ENCODE measurements at places on chromosomes 2 and 18. TPM values are rescaled to one million over a fixed set of nuclear protein-coding genes. Genes with fewer than 3 reads are reported as not detected.

Gene C2orf78
- total RNA-seq, result not detected

Gene CD28
- total RNA-seq, result not detected

Gene CD8B2
- not detected for total RNA-seq

Gene RGPD3
- total RNA-seq, result 0.14 TPM

Gene ELOA2
- total RNA-seq, result not detected

Gene UGT1A6
- total RNA-seq, result 14.0 TPM

All from foreskin keratinocyte (primary cell).